ENCODE measurements at places on chromosomes 12 and 14.

- H3K27ac ChIP-seq, result no peak overlapping the region
- DNase-seq, result no peak
- H3K27me3 ChIP-seq, result no peaks in the 10 kb centered on the region
- H3K4me1 ChIP-seq, result peaks cover 23% of the 10 kb centered on the region
These were observed 13.0 kb downstream of the ISCU start for GRCh38 chr12:108575199-108575912.

GRCh38 chr14:23548351-23549318 is 2.9 kb downstream of the ZFHX2 start:
- DNase-seq, result no peak
- H3K36me3 ChIP-seq, result no peaks in the 10 kb centered on the region
- peaks cover 5% of the 10 kb centered on the region for H3K27me3 ChIP-seq
- no peak overlapping the region for H3K4me3 ChIP-seq

- H3K27me3 ChIP-seq, result no peaks in the 10 kb centered on the region
- no peaks in the 10 kb centered on the region for H3K4me1 ChIP-seq
- H3K4me3 ChIP-seq, result no peak overlapping the region
- H3K27ac ChIP-seq, result no peak overlapping the region
- no peak for DNase-seq
- no peaks in the 10 kb centered on the region for H3K36me3 ChIP-seq
These were observed 156.8 kb upstream of the PWP1 start for GRCh38 chr12:107528731-107529365.

GRCh38 chr14:100712490-100712889 is 14.2 kb upstream of the DLK1 start:
- H3K4me1 ChIP-seq, result no peaks in the 10 kb centered on the region
- H3K36me3 ChIP-seq, result no peaks in the 10 kb centered on the region
- H3K27ac ChIP-seq, result no peak overlapping the region
- no peak overlapping the region for H3K4me3 ChIP-seq

DNA sequence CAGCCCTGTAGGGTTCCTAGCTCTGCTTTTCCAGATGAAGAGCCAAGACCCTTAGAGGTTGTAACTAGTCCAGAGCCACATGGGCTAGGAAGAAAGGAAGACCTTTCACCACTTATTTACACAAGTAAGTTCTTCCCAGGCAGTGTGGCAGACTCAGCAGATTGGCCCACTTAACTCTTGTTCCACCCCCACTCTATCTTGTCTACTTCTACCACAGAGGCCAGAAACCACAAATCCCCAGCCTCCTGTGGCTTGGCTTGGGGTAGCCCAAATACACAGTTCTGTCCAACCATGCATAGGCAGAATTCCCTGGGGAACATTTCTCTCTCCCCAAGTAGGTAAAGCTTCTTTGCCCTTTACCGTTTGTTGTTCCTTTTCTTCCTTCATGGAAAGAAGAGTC is 383.5 kb downstream of the RGS6 start:
- no peak for DNase-seq
- no peak overlapping the region for H3K4me3 ChIP-seq
- H3K27me3 ChIP-seq, result no peaks in the 10 kb centered on the region
- H3K4me1 ChIP-seq, result no peaks in the 10 kb centered on the region
- H3K36me3 ChIP-seq, result no peaks in the 10 kb centered on the region
- H3K27ac ChIP-seq, result no peak overlapping the region

DNA sequence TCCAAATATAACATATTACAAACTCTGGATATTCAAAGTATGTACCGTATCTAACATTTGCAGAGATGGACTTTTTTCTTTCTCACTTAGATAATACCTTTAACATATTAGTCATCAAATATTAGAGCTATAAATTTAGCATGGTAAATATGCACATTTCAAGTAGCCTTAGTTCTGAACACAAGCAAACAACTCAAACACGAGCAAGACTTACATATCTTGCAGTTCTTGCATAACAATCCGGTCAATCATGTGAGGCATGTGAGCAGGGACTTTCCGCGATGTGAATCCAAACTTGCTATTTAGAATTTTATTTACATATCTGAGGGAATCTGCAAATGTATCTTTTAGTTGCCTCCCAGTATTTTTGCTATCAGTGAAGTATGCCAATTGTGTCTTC is 22.1 kb upstream of the SYCP3 start:
- no peaks in the 10 kb centered on the region for H3K27me3 ChIP-seq
- no peaks in the 10 kb centered on the region for H3K4me1 ChIP-seq
- no peak overlapping the region for H3K4me3 ChIP-seq
- H3K27ac ChIP-seq, result no peak overlapping the region
- DNase-seq, result no peak
- H3K36me3 ChIP-seq, result peaks cover 14% of the 10 kb centered on the region

GRCh38 chr12:49885118-49885517 is 18.6 kb downstream of the FAIM2 start:
- DNase-seq, result no peak
- H3K4me1 ChIP-seq, result no peaks in the 10 kb centered on the region
- H3K4me3 ChIP-seq, result no peak overlapping the region
- no peaks in the 10 kb centered on the region for H3K27me3 ChIP-seq
- no peaks in the 10 kb centered on the region for H3K36me3 ChIP-seq

DNA sequence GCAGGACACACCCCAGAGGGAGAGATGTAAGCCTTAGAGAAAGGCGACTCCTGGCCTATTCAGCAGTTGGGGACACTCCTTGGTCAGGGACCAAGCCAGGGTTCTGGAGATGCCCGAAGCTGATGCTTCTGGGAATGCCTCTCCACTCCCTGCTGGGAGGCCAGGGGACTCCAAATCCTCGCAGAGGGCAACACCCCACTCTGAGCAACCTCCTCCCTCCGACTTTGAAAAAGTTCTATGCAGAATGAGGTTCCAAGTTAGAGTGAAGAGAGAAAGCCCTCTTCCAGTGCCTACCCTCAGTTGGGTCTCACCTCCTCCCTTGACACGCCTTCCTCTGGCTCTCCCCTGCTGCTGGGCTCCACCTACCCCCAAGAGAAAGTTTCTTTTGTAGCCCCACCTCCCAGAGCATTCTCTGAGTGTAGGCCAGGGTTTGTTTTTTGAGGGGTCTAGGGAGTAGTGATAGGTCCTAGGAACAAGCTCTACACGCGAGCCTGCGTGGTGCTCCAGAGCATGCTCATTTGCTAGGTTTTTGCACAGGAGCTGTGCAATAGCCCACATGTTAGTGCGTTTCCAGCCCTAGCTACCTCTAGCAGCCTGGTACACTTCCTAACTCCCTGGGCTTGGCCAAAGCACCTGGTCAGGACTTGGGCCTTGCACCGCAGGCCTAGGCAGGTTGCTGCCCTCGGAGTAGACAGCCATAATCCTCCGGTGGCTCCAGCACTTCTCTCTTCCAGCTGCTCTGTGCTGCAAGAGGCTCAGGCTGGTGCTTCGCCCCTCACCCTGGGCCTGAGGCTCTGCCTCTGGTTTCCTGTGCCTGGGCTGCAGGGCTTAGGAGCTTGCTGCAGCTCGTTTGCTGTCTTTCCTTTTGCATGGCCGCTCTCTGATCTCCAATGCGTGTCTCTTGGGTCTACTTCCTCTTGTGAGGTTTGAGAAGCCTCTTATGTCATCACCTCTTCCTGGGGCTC is 590 bp upstream of the CEBPE start:
- H3K4me1 ChIP-seq, result peaks cover 58% of the 10 kb centered on the region
- H3K4me3 ChIP-seq, result peak overlapping the region; percentile 59
- H3K27ac ChIP-seq, result peak overlapping the region; percentile 10
- no peaks in the 10 kb centered on the region for H3K27me3 ChIP-seq

DNA sequence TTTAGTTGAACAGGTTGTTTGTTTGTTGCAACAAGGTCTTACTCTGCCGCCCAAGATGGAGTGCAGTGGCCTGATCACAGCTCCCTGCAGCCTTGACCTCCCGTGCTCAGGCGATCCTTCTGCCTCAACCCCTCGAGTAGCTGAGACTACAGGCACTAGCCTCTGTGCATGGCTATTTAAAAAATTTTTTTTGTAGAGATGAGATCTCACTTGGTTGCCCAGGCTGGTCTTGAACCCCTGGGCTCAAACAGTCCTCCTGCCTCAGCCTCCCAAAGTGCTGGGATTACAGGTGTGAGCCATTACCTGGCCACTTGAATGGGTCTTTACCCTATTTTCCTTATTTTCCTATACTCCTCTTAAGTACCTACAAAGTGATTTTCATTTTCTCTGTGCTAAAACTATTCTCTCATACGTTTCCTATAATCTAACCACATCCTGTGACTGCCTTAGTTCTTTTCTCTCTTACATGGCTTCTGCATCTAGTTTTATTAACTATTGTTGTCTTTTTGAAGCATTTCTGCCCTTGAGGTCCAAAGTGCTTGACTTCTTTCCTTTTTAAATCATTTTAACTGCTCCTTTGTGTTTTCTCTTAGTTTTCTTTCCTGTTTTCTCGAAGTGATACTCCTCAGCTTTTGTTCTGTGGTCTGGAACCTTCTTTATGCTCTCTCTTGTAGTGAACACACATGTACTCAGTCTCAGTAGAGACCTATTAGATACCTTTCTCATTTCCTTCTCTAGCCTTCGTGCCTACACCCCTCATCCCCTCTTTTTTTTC is 14.1 kb downstream of the GPX2 start:
- H3K27me3 ChIP-seq, result no peaks in the 10 kb centered on the region
- peaks cover 40% of the 10 kb centered on the region for H3K36me3 ChIP-seq
- DNase-seq, result no peak
- peak overlapping the region; percentile 13 for H3K27ac ChIP-seq
- peak overlapping the region; percentile 33 for H3K4me3 ChIP-seq
- H3K4me1 ChIP-seq, result peaks cover 80% of the 10 kb centered on the region

GRCh38 chr12:109293106-109293505 is 16.0 kb downstream of the FOXN4 start:
- no peak overlapping the region for H3K4me3 ChIP-seq
- H3K27ac ChIP-seq, result no peak overlapping the region
- no peaks in the 10 kb centered on the region for H3K27me3 ChIP-seq
- no peaks in the 10 kb centered on the region for H3K36me3 ChIP-seq
- H3K4me1 ChIP-seq, result no peaks in the 10 kb centered on the region

GRCh38 chr12:42097971-42098370 is 46.7 kb downstream of the GXYLT1 start:
- peak overlapping the region; percentile 73 for H3K27ac ChIP-seq
- no peaks in the 10 kb centered on the region for H3K27me3 ChIP-seq
- H3K4me1 ChIP-seq, result peaks cover 36% of the 10 kb centered on the region
- H3K36me3 ChIP-seq, result no peaks in the 10 kb centered on the region
- peak; percentile 65 for DNase-seq

DNA sequence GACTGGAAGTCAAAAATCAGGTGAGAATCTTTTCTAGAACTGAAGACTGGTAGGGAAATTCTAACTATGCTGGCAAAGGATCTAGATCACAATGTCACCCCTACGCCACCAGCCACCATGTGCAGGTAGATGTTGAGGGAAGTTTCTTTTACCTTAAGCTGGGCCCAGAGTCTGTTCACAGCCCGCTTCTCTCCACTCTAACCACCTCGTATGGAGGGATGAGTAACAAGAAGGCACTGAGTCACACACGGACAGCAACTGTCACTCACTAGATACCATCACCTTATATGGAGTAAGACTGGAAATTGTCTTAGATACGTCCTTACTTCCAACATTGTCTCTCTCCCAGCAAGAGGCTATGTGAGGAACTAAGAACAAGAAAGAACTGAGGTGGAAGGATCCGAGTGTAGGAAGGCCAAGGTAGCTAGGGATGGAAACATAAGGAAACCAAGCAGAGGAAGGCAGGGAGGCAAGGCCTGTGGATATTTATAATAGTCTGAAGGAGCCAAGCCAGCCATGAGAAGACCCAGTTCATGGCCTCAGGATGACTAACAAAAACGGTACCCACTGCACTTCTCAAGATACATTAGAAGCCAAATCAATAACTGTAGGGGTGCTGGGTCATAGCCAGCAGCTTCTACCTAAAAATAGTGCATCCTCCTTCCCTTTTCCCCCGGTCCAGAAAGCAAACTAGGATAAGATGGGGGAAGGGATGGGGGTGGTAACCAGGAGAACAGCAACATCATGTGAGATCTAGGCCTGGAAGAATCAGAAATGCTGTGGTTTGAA is 15.5 kb downstream of the REM2 start:
- no peaks in the 10 kb centered on the region for H3K27me3 ChIP-seq
- H3K4me1 ChIP-seq, result peaks cover 7% of the 10 kb centered on the region
- peak overlapping the region; percentile 26 for H3K27ac ChIP-seq
- DNase-seq, result no peak

DNA sequence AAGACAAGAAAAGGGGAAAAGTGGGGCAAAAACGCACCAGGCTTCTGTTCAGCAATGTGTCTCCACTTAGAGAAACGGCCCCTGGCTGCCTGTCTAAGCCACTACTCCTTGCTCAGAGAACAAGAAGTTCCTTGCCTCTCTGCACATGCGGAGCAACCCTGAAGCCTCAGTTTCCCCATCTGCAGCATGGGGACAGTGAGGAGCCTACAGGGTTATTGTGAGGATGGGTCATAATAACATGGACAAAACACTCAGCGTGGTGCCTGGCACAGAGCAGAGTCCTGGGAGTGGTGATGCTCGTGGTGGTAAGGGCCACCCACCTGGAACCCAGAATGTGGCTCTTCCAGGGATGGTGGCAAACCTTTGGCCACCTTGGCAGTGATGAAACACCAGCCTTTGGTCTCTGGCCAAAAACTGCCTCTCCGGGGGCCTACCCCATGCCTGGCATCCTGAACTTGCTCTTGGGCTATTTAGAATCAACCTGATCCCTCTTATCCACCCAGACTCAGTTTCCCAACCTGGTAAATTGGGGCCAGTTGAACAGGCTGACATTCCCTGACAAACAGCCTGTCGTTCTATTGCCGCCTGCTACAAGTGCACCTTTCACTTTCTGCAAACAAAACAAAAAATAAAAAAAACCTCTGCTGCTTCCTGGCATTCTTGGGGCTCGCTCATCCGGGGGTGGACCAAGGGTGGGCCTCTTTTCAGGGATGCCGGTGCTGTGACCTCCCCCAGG is 56.5 kb upstream of the DLK1 start:
- no peaks in the 10 kb centered on the region for H3K36me3 ChIP-seq
- H3K27ac ChIP-seq, result no peak overlapping the region
- H3K4me3 ChIP-seq, result no peak overlapping the region
- H3K27me3 ChIP-seq, result no peaks in the 10 kb centered on the region
- no peak for DNase-seq

DNA sequence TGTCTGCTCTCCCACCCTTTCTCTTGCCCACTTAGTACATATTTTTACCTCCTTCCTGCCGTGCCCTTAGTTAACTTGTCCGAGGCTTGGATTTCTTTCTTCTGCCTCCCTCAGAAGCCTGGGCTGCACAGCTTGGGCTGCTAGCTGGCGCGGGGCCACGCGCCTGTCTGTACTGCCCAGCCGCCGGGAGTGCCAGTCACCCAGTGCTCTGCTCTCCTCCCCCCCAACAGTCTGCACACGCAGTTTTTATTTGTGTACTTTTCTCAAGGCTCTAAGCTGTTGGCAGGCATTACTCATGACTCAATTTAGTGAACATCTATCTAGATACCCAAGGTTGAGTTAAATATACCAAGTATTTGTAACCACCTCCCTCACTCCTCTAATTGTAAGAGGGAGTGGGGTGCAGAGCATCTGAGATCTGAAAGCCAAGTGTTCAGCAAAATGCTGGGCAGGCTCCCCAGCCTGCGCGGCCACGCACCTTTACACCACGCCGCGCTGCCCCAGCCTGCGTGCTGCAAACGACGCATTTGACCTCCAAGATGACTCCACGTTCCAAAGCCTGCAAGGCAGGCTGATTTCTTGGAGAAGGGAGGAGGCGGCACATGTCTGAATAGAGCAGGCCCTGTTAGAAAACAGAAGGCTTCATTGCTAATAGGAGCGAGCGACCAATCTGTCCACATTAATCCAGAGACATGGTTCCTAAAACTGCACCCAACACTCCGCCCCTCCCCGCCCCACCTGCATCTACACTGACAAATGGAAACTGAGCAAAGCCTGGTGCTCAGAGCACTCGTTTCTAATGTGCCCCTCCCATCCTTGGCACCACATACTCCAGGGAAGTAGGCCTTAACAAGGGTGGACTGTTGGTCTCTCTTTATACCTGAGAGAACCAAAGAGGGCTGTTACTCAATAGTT is 18.2 kb upstream of the CACNA2D4 start:
- H3K4me3 ChIP-seq, result no peak overlapping the region
- no peak for DNase-seq
- H3K36me3 ChIP-seq, result peaks cover 5% of the 10 kb centered on the region

Data from CD8-positive, alpha-beta memory T cell (primary cell).